ENCODE measurements at places on chromosomes 16 and 17.

DNA sequence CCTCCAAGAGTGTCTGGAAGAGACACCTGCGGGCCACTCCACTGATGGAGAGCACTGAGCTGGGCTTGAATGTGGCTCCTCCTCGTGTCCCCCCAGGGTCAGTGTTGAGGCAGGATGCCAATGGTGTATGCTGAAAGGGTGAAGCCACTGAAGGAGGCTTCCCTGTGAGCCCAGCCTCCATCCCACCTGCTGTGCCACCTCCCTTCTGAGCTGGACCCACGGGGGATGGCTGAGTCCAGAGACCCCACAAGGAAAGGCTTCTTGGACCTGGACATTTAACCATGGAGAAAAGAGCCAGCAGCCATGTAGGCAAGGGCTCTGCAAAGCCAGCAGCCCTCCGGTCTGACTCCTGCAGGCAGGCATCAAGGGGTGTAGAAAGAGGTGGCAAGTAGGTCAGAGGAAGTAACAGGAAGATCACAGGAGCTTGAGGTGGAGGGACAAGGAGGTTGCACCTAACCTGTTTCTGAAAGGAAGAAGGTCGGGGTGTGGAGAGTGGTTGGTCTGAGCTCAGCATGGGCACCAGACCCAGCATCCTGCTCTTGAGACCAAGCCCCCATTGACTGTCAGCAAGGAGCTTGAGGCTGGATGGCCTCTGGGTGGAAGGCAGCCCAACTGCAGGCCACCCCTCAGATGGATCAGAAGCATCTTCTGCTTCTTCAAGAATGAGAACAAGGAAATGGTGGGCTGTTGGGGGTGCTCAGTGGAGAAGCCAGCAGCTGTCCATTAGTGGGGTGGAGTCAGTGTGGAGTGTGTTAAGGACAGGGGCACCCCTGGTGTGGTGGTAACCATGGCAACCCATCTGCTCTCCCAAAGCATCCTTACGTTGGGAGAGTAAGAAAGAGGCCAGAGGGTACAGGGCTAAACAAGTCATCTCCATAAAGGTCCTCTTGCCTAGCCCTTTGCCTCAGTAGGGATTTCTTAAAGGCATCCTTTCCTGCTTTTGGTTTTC, 80.7 kb downstream of the PLD6 start:
- no peak for DNase-seq

- peak; percentile 62 for DNase-seq
Observed at GRCh38 chr17:64148017-64148631, 18.2 kb upstream of the ERN1 start.

DNA sequence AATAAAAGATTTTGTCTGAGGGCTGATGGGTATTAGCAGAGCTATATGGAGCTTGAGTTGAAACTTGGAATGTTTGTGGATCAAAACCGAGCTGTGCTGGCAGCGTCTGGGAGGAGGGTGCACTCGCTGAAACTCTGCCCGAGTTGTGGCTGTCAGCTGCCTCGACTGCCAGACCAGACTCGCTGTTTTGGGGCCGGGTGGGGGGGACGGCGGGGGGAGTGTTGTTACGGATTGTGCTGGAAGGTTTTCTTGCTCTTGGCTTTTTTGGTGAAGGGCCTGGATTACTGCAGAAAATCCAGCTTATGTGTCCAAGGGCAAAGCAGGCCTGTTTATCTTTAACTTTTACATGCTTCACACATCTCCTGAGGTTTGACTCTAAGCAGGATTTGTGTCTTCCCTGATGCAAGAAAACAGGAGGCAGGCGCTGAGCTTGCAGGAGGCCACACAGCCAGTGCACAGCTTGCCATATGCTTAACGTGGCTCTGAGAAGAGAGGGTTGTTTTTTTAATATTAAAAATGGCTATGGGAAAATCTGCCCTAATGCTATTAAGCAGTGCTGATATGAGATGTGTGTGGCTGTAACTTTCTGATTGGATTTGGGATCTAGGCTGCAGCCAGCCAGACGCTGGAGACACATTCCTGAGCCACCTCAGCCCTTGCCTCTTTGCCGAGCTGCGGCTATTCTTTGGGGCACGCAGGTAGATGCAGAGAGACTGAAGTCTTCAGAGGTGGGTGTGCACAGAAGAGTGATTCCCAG, 20.5 kb upstream of the RPTOR start:
- peak; percentile 17 for DNase-seq

- no peak for DNase-seq
Observed at GRCh38 chr17:48126532-48126850, 18.9 kb downstream of the SNX11 start.

GRCh38 chr16:72195609-72196008, 23.7 kb upstream of the PMFBP1 start:
- DNase-seq = no peak

- no peak for DNase-seq
Observed at GRCh38 chr16:55810451-55810961, 22.4 kb downstream of the CES1 start.

DNA sequence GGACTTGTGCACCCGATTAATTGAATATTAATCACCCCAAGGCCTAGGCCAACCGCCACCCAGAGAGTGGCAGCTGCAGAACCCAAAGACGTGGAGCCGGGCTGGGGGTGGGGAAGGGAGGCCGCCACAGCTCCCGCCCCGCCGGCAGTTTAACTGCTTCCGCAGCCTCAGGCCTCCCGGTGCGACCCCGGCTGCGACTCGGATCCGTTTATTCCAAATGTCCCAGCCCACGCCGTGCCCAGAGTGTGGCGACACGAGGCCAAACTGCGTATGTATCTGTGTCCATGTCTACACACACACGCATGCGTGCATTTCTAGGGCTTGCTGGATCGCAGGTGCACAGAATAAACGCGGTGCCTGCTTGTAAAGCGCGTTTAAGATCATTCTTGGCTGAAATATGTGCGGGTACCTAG, 802 bp upstream of the TOB1 start:
- no peak for DNase-seq

GRCh38 chr16:55439101-55439690, 39.8 kb upstream of the MMP2 start:
- no peak for DNase-seq

DNA sequence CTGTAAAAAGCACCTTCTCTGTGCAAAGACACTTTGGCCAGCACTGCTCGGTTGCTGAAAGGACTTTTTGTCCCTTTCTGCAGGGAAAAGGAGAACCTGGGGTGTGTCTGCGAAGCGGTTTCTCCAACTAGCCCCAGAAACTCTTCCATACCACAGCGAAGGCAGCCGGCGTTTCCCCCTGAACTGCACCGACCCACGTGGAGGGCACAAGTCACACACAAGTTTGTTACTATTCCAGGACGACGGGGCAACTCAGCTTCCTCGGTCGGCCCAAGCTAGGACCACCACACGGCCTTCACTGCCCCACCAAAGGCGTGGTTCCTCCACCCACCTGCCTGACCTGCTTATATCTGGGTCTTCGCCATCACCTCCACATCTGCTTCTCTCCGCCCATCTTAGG, 1.9 kb downstream of the RTN4RL1 start:
- no peak for DNase-seq

DNA sequence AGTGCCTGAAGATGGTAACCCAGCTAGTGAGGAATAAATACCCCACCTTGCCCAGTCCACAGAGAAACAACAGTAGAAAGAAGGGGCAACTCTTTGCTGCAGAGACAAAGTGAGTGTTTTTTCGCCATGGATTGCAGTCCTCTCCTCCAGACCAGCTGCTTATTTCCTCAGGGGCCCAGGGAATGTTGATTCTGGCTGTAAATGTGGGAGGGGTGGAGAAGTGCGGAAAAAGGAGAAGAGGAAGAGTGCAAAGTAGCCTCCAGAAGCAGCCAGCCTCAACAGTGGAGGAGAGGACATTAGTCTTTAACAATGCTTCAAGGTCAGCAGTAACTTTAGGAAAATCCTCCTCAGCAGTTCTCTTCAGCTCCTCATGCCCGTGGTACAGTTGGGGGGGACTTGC, 8.1 kb upstream of the PHLPP2 start:
- DNase-seq = no peak

GRCh38 chr17:49819138-49819537, 28.7 kb downstream of the TAC4 start:
- no peak for DNase-seq

- DNase-seq = no peak
Observed at GRCh38 chr17:57315061-57316015, 59.0 kb downstream of the MSI2 start.

- DNase-seq = peak; percentile 26
Observed at GRCh38 chr17:49576088-49576916, 631 bp downstream of the NXPH3 start.

- no peak for DNase-seq
Observed at GRCh38 chr16:988471-989353, 7.1 kb downstream of the SOX8 start.

DNA sequence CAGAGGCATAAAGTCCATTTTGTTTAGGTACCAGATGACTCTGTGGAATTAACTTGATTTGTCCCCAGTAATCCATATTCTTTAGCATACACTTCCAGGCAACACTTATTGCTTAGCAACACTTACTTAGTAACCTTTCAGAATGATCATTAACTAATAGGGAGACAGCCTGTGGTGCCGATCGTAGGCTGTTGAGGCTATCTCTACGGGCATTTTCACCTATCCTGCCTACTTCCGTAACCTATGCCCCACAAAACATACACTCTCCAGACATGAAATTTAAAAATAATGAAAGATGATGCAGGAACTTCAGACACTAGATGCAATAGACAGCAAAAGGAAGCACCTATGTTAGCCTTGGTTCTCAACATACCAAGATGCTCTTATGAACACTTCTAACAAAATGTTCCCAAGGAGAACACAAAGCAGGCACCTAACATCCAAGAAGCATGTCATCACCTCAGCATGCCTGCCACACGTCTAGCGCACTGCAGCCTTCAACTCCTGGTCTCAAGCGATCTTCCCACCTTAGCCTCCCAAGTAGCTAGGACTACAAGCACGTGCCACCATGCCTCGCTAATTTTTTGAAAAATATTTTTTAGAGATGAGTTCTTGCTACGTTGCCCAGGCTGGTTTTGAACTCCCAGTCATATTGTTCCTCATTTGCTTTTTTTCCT, 34.5 kb downstream of the HLF start:
- no peak for DNase-seq

GRCh38 chr16:64397042-64397441, 724.8 kb downstream of the CDH11 start:
- no peak for DNase-seq

- no peak for DNase-seq
Observed at GRCh38 chr16:15404792-15405191, 9.2 kb downstream of the MPV17L start.

- DNase-seq = no peak
Observed at GRCh38 chr17:28515518-28515917, 9.4 kb downstream of the FOXN1 start.

- no peak for DNase-seq
Observed at GRCh38 chr17:72671016-72671415, 421.5 kb downstream of the SLC39A11 start.

- DNase-seq = no peak
Observed at GRCh38 chr16:20726661-20727060, 15.0 kb downstream of the THUMPD1 start.

- DNase-seq = no peak
Observed at GRCh38 chr16:49515016-49515565, 141.5 kb downstream of the C16orf78 start.

- peak; percentile 78 for DNase-seq
Observed at GRCh38 chr16:23587726-23588125, 8.4 kb downstream of the NDUFAB1 start.

DNA sequence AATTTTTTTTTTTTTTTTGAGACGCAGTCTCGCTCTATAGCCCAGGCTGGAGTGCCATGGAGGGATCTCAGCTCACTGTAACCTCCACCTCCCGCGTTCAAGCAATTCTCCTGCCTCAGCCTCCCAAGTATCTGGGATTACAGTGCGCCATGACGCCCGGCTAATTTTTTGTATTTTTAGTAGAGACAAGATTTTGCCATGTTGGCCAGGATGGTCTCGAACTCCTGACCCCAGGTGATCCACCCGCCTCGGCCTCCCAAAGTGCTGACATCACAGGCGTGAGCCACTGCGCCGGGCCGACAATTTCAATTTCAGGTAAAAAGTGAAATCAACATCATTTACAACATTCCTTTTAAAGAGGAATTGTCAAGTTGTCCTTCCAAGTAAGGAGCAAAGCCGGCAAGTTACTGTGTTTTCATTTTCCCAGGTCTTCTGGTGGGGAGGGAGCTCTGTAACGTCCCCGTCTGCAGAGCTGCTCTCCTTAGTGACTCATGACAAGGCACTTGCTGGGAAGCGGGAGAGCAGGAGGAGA, 873 bp downstream of the NPLOC4 start:
- DNase-seq = no peak

GRCh38 chr17:81570964-81571363, 18.8 kb upstream of the FAAP100 start:
- no peak for DNase-seq

GRCh38 chr16:287298-287811, 4.4 kb downstream of the PDIA2 start:
- DNase-seq = no peak

DNA sequence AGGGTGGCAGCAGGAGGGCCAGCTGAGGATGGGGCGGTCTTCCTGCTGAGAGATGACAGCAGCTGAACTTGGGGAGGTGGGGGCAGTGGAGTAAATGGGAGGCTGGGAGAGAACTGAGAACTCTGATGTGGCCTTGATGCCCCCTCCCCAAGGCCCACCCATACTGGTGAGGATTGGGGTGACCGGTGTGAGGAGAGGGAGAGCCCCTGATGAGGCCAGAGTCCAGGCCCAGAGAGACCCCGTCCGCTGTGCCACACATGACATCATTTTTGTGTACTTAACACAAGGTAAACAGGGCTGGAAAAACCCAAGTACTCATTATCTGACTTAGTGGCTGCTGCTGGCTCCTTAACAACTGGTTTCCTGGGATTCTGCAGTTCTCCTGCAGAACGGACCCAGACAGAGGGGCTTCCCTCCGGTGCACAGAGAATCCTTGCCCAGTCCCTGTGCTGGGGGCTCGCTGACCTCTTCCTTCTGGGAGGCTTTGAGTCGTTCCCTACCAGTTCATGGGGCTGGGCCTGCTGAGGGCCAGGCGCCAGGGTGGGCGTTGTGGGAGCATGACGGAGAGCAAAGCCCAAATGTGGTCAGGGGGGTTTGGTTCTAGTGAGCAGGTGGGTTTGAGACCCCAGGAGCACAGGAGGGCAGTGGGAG, 207.6 kb downstream of the RAB11FIP4 start:
- no peak for DNase-seq

DNA sequence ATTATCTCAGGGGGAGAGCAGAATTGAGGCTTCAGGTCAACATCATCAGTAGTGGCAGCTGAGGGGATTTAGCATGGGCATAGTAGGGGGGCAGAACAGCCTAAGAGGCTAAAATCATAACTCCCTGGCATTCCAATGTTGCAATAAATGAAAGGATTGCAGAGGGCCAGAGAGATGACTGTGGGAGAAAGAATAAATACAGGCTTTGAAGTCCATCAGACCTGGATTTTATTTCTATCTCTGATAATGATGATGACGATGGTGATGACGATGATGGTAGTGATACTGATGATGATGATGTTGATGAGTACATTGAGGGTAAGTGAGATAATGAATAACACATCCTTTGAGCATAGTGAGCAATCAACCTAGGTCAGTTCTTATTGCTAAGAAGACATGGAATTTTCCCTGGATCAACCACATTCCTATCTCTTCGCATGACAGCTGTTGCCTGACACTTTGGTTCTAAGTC, 107.4 kb upstream of the CDH11 start:
- peak; percentile 37 for DNase-seq

- DNase-seq = peak; percentile 49
Observed at GRCh38 chr17:5237541-5238016, 2.9 kb upstream of the SCIMP start.
